ENCODE measurements at places on chromosomes 12 and 14. TPM values are rescaled to one million over a fixed set of nuclear protein-coding genes. Genes with fewer than 3 reads are reported as not detected.

DNA sequence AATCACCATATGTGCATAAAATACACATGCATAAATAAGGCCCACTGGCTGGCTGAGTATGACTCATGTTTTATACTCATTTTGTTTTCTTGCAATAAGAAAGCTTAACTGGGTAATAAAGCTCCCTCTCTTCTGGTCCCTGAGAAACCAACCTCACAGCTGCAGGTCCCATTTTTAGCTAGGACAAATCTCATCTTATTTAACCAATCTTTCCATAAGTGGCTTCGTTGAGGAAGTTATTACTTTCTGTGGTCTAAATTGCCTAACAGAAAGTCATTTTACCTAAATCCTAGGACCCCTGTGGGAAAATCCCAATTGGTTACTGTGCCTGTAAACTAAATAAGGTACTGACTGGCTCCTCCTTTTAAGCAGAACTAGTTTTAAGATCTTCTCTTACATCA, 232.8 kb upstream of the FBXO33 start:
- no peak for DNase-seq

DNA sequence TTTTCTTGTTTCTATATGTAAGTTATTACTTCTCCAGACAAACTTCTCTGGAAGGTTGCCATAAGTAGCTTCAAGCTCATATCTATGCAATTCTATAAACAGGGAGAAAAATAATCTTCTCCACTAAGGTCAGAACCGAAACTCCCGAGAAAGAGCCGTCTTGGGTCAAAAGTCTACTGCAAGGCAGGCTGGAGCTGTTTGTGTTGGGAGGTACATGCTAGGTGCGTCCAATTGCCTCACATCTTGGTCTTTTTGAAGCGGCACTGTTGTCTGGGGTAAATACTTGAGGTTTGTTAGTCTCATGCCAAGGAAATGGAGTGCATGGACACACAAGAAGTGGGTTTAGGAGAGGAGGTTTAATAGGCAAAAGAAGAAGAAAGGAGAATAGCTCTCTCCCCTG, 674.7 kb upstream of the TMEM132C start:
- DNase-seq: no peak

- DNase-seq: no peak
These were observed 7.8 kb downstream of the PPTC7 start for GRCh38 chr12:110575326-110575725.

GYS2 gene
- total RNA-seq: not detected

DNA sequence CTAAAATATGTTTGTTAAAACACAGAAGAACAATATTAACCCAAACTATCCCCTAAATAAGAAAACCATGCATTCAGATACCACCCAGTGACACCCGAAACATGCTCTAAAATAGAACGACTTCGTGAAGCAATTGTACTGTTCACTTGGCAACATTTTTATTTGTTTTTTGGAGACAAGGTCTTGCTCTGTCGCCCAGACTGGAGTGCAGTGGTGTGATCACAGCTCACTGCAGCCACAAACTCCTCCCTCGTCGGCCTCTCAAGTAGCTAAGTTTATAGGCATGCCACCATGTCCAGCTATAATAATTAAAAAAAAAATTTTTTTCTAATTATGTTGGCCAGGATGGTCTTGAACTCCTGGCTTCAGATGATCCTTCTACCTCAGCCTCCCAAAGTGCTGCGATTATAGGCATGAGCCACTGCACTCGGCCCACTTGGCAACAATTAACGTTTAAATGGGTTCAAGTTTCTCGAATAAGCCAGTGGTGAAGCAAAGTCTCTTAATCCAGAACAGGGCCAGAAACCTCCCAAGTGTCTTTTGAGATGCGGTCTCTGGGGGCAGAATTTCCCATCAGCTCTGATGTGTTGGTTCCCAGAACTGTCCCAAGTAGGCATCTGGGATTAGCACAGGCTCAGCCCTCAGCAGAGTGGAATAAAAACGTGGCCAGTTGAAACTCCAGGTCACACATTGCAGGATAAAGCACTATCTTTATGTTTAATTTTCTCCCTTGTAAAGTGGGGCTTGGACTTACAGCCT, 74.5 kb downstream of the TMCC3 start:
- no peak for DNase-seq

DNA sequence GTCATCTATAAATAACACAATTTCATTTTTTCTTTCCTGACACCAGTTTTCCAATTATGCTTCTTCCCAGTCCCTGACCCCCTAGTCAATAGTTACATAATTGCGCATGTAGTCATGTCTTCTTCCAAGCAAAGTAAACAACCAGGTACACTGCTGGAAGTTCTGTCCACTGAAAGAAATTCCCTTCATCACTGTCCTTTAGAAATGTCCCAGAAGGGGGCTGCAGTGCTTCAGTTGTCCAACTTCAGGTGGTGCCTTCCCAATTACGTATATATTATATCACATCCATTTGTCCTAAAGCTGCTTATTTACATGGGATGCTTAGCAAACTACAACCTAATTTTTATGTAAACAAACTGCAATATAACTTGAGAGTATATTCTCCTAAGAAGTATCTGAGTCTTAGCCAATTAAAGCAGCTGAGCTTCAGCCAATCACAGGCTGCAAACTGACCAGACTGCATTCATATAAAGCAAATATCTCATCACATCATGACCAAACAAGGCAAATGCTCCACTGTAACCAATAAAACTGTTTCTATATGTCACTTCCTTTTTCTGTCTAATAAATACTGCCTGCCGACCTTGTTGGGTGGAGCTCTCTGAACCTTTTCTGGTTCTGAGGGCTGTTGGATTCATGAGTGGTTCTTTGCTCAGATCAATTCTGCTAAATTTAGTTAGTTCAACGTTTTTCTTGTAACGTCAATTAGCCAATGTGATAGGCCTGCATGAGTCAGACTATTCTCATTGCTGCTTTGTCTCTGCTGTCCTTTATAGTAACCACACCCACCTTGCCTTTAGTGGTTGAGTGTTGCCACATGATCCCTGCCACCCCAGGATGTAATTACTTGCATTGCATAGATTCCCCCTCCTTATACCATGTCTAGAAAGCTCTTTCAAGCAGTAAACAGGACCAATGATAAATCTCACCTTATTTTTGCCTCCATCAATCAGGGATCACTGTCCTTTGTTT, 239.3 kb downstream of the ALG10B start:
- DNase-seq: no peak

- DNase-seq: no peak
These were observed 82.0 kb upstream of the ESRRB start for GRCh38 chr14:76293923-76294322.

SAMD15 gene
- total RNA-seq: 0.99 TPM

GRCh38 chr12:47194501-47194900, 114.7 kb upstream of the AMIGO2 start:
- no peak for DNase-seq

- DNase-seq: no peak
These were observed 19.4 kb downstream of the STX2 start for GRCh38 chr12:130819681-130820080.

- DNase-seq: no peak
These were observed 45.3 kb upstream of the STAC3 start for GRCh38 chr12:57296291-57296690.

GRCh38 chr12:90870971-90871725, 83.8 kb downstream of the CCER1 start:
- no peak for DNase-seq

BORCS5 gene
- 17.4 TPM for total RNA-seq

DNA sequence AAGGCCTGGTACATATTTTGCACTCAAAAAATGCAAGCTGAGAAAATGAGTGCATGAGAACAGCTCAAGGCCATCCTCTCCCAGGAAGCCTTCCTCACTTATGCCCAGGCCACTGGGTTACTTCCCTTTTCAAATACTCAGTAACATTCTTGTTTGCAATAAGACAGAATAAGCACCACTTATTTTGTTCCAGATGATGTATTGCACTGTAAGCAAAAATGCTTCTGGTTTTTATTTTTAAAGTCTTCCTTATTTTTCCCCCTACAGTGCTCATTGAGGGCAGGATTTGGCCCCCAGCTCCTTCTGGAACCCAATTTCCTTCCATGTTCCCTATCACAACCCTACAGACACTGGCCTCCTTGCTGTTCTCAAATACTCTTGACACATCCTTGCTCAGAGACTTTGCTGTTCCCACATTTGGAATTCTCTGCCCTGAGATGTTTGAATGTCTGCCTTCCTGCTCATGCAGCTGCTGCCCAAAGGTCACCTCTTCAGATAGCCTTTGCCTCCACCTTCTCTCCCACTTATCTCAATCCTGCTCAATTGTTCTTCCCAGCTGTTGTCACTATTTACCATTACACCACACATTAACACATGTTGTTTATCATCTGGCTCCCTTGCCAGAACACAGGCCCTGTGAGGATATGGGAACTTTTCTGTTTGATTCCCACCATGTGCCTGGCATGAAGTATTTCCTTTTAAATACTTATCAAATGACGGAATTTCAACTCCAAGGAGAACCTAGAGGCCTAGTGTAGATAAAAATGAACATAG, 49.9 kb downstream of the IFNG start:
- no peak for DNase-seq

DNA sequence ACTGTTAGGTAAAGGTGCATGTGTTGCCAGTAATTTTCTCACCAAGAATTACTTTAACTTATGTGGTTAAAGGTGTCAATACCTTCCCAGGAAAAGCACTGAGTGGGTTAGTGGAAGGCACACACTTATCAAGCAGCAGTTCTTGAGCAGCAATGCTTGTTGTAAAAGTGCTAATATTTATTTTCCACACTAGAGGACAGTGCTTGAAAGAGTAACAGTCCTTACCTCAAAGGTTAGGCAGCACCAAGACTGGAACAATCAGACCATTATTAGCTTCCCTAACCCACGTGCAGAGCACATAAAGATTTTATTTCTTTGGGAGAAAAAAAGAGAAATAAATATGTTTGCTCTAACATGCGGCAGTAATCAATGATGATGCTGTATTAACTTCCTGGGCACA, 48.8 kb upstream of the KRR1 start:
- no peak for DNase-seq

FAM186B gene
- 0.21 TPM for total RNA-seq

DNA sequence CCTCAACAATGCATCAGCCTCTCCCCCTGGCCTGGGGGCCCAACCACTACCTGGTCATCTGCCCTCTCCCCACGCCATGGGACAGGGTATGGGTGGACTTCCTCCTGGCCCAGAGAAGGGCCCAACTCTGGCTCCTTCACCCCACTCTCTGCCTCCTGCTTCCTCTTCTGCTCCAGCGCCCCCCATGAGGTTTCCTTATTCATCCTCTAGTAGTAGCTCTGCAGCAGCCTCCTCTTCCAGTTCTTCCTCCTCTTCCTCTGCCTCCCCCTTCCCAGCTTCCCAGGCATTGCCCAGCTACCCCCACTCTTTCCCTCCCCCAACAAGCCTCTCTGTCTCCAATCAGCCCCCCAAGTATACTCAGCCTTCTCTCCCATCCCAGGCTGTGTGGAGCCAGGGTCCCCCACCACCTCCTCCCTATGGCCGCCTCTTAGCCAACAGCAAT, 7.4 kb upstream of the RNU7-1 start:
- no peak for DNase-seq

RHEBL1 gene
- total RNA-seq: 7.0 TPM

DNA sequence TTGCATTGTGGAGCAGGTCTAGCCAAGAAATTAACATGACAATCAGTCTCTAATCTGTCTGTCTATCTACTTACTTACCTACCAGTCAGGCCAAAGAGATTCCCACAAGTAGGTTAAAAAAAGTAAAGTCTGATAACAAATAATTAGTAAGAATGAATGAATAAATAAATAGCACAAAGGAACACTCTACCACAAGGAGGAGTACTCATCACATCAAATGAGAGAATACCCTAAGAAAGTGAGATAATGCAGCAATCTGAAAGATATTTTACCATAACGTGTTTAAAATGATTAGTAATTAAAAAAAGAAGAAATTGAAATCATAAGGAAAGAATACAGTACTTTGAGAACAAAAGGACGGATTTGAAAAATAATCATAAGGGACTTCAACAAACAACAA, 187.2 kb downstream of the SYNE2 start:
- DNase-seq: no peak

DNA sequence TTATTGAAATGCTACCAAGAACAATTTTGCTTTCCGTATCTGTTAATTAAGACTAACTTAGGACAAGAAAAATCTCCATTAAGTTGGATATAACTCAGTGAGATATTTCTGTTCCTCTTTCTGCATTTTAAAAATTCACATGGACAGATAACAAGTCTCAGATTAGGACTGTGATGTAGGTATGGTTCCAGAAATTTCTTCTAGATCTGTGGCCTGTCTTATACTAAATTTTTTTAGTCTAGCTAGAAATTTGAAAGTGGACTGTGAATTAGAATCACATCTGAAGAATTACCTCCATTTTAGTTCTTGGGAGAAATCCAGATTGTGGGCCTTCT, 41.6 kb downstream of the USP15 start:
- no peak for DNase-seq

- DNase-seq: no peak
These were observed 16.8 kb upstream of the CCDC91 start for GRCh38 chr12:28173440-28173839.

CDC42BPB gene
- 87.9 TPM for total RNA-seq

GRCh38 chr12:38610808-38611350, 294.3 kb downstream of the ALG10B start:
- DNase-seq: no peak

GRCh38 chr12:102920271-102920670, 3.2 kb upstream of the PAH start:
- DNase-seq: no peak

DNA sequence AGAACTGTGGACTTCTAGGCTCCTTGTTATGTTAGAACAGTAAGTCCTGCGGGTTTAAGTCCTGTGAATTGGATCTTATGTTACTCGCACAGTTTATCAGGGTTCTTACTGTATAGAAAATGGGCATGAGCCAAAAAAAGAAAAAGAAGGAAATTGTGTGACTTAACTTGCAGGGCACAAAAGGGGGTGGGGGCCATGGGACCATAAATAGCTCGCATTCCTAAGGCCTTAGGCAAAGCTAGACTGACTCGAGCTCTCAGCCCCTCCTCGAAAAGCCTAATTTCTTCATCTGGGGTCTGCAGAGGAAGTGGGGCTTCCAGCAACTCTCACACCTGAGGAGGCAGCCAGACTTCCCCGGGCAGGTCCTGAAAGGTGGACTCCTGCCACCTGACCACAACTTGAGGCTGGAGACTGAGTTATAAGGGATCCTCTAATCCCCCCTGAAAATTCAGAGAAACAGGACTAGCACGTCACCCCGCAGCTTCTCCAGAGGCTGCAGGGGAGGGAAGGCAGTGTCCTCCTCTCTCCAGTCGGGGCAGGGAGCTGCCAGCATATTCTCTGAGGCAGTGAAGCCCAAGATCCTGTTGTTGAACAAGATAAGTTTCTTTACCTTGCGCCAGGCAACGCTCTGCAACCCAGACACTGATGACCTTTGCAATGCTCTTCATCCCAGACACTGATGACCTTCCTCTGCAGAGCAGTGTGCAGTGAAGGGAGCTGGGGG, 280.5 kb downstream of the PCNX1 start:
- no peak for DNase-seq

GRCh38 chr14:78709795-78710557, 539.8 kb downstream of the NRXN3 start:
- DNase-seq: no peak

- no peak for DNase-seq
These were observed 5.4 kb downstream of the CYP27B1 start for GRCh38 chr12:57761391-57761998.

- DNase-seq: no peak
These were observed 9.4 kb downstream of the TMEM179 start for GRCh38 chr14:104595116-104595675.

Data from H1 (cell line).